Natural killer cell treated with Interleukin-12 subunit alpha and Interleukin-12 subunit beta and Interleukin-15 and Interleukin-18, amount 100 ng/mL, for 72 hours (primary cell): ENCODE measurements at places on chromosomes 2 and 18.

- DNase-seq: no peak
These were observed 135.6 kb upstream of the LGALSL start for GRCh38 chr2:64318476-64318748.

DNA sequence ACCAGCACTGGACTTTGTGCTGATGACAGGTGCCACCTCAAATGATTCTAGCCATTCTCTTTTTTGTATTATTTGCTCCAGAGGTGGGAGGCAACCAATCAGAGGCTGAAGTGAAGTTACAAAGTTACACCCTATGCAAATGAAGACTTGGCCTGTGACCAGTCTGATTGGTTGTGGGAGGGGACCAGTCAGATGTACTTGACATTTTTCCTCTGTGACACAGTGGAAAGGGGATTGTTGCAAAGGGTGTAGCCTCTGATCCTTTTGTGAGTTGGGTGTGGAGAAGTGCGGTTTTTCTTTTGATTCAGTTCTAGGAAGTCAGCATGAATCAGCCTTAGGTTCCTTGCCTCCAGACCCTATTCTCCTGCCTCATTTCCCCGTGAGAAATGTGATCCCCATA is 244.0 kb downstream of the ARL6IP6 start:
- DNase-seq: no peak

DNA sequence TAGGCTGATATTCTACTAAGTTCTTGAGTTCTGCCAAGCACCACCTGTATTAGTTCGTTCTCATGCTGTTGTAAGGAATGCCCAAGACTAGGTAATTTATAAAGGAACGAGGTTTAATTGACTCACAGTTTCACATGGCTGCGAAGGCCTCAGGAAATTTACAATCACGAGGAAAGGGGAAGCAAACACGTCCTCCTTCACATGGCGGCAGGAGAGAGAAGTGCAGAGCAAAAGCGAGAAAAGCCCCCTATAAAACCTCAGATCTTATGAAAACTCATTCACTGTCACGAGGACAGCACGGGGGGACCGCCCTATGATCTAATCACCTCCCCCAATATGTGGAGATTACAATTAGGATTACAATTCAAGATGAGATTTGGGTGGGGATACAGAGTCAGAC is 47.7 kb upstream of the YWHAQ start:
- DNase-seq: no peak

DNA sequence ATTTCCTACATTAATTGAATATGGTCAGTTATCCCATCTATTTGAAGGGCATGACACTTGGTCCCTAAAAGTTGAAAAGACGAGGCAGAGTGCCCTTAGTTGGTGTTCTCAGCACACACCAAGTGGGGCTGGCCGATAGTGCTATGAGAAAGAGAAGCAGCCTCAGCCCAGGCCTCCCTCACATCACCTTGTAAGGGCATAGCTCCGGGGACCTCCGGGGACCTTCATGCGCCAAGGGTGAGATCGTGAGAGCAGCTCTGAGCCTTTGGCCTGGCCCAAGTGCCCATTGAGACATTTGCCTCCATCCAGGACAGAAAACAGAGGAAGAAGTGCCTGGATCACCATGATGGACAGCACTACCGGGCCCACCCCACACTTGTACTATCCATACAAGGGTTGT is 244.3 kb upstream of the COPS8 start:
- DNase-seq: no peak

- no peak for DNase-seq
These were observed 142.9 kb upstream of the MEX3C start for GRCh38 chr18:51340332-51340731.

- DNase-seq: no peak
These were observed 35.7 kb downstream of the ODC1 start for GRCh38 chr2:10412380-10412779.

DNA sequence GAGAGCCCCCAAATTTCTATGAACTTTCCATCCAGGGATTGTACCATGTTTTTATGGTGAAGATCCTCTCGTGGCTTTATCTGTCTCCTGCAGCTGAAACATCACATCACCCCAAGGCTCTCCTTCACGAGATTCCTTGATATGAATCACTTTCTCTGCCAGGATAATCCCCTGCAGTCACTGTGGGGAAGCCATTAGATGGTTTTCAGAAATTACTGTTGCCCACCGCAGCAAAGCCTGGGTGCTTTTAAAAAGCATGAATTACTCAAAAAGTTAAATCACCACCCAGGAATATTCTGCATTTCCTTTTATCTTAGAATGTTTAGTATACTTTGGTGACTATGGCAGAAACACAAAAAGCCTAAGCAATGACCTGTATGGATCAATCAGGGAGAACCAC is 428.4 kb upstream of the SLC14A2 start:
- no peak for DNase-seq
